ENCODE measurements at places on chromosomes 16 and 17.

- DNase-seq, result peak; percentile 66
These were observed 18.7 kb upstream of the RFFL start for GRCh38 chr17:35082073-35082657.

DNA sequence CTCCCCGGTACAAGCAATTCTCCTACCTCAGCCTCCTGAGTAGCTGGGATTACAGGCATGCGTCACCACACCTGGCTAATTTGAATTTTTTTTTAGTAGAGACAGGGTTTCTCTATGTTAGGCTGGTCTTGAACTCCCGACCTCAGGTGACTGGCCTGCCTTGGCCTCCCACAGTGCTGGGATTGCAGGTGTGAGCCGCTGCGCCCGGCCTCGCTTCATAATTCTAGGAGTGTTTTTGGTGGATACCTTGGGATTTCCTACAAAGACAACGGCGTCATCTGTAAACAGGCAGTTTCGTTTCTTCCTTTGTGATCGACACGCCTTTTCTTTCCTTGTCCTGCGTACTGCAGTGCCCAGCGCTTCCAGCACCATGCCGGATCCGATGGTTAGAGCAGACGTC, 60.9 kb upstream of the GNG13 start:
- no peak for DNase-seq

DNA sequence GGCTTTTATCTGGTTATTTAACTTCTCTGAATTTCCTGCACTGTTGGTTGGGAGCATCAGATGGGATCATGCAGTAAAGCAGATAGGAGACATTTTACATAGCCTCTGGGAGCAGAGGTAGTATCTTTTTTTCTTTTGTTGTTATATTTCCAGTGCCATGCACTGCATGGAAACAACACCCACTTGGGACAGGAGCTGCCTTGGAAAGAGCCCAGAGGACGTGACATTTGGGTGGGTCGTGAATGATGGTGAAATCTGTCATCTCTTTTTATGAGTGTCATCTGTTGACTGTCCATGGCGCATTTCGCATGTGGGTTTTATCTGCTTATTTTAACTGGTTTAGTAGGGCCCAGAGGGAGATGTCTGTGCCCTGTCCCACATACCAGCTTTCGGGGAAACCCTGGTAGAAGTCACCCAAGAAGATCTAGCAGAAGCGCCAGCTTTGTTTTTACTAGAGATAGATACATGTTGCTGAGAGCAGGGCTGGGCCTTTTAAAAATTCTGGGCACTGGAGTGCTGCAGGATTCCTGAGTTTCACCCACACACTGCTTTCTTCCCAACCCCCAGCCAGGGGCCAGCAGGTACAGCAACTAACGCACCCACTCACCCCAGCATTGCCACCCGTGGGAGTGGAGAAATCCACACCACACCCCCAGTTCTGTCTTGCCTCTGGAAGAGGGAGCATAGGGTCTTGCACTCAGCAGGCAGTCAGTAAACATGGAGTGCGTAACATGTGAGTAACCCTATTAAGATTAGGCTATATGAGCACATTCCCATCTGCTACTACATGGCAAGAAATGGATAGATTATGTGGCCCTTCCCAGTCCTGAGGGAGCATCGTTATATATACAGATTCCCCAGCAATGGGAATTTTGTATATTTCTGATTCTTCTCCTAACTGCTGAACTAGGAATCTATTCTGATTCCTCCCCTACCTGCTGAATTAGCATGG, 8.4 kb upstream of the TERF2 start:
- no peak for DNase-seq

GRCh38 chr17:10843811-10844210, 5.9 kb upstream of the PIRT start:
- peak; percentile 15 for DNase-seq

DNA sequence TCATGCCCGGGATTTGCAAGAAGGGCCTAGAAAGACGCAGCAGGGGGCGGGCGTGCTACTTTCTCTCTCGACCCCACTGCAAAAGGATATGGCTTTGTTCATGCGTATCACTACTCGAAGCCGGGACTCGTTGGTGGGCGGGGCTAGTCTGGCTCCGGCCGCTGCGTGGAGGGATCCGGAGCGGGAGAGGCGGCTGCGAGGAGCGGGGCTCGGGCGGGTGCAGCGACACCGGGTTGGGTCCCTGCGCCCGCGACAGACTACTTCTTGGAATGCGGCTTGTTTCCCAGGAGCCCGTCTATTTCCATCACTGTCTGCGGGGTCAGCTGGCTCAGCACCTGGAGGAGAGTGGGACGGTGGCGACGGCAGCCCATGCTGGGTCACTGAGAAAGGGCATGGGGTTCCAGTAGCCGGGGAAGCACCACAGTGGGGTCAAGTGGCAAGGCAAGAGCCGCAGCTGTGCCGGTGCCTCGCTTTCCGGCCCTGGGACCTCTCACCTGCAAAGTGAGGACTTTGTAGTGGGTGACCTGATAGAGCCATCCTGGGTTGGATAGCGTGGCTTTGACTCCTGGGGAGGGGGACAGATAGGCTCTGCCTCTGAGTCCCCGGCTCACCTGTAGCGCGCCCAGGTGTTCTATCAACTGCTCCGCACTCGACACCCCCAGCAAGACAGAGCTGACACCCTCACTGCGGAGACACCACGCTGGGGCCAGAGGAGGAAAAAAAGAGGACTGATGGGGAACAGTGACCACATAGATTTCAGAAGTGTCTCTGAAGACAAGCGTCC, 6.6 kb downstream of the KCNAB3 start:
- peak; percentile 82 for DNase-seq

- peak; percentile 29 for DNase-seq
These were observed 45.1 kb downstream of the ZFHX3 start for GRCh38 chr16:73002866-73003265.

- DNase-seq, result no peak
These were observed 3.4 kb downstream of the ZNF764 start for GRCh38 chr16:30554557-30555314.

DNA sequence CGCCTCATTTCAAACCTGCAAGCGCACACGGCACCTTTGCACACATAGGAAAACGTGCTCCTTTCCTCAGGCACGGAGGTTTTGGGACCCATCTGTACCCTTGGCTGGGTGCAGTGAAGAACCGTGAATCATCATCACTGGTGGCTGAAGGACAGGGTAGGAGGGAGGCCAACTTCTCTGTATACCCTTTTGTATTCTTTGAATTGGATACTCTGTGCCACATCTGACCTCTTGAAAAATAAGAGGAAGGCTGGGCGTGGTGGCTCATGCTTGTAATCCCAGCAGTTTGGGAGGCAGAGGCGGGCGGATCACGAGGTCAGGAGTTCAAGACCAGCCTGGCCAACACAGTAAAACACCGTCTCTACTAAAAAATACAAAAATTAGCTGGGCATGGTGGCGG, 11.7 kb downstream of the GPRC5B start:
- DNase-seq, result no peak

- no peak for DNase-seq
These were observed 1.6 kb downstream of the MAFG start for GRCh38 chr17:81925860-81926450.

GRCh38 chr16:84647828-84648594, at the start of gene KLHL36:
Gene KLHL36 (plus strand): TSS chr16:84648511. CDS start chr16:84650868, 2,357 bp downstream.
- peak; percentile 18 for DNase-seq

- peak; percentile 31 for DNase-seq
These were observed 13.5 kb upstream of the DBNDD1 start for GRCh38 chr16:90032674-90033331.

DNA sequence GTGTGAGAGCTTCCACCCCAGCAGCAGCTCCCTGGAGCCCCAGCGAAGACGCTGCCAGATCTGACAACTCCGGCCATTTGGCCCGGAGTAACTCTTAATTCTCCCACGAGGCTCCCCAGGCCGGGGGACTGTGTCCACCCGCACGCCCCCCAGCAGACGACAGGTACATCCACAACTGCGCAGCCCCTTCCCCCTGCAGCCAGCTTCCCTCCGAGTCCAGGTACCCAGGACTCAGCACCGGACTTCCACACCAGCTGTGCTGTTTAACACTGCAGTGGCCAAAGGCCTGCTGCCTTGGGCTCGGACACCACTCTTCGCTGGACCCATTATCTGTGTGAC, 7.2 kb downstream of the SYNGR2 start:
- DNase-seq, result no peak

DNA sequence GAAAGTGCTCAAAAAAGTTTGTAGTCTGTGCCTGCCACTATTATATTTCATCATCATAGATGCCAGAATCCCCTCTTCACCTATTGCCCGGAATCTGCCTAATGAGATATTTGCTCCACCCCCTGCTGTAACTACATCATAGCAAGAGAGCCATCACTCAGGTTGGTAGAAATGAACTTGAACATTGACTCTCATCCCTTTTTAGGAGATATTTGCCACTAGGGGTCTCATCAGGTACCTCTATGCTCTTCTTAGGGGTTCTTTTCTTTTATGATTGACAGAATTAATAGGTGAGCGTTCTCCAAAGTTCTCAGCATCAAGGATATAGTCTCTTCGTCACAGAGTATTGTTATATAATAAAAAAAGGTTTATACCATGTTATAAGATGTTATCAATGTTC, 20.0 kb downstream of the ANKS4B start:
- DNase-seq, result no peak

DNA sequence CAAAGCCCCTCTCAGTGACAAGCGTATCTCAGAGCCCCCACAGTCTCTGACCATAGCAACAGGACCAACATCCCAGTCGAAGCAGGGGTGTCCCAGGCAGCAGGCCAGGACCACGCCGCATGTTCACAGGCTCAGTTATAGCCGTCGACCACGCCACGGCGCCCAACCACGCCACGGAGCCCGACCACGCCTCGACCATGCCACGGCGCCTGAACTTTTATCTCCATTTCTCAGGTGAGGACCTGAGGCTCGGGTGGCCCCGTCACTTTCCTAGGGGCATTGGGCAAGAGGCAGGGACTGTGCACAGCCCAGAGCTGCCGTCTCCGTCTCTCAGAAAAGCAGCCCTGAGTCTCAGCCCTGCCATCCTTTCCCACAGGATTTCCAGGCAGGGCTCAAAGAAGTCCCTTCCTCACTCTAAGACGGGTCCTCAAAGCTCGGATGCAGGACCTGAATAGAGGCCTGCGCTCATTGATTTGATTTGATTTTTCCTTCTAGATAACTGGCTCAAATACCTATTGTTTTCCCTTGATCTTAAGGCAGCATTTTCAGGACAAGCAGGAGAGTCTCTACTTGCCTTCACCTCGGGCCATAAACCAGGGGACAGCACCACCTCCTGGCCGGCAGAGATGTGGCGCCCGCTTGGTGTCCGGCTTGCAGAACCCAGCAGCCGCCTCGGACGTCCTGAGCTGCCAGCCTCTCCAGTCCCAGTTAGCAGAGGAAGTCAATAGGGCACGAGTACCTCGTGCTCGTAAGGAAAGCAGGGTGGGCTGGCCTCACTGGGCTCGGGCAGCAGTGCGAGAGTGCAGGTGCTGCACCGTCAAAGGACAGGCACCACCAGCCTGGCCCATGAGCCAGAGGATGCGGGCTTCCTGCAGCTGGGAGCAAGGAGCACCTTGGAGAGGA, 38.8 kb downstream of the C16orf95 start:
- DNase-seq, result peak; percentile 82

- peak; percentile 88 for DNase-seq
These were observed 122.2 kb downstream of the CCDC182 start for GRCh38 chr17:57622683-57623433.

DNA sequence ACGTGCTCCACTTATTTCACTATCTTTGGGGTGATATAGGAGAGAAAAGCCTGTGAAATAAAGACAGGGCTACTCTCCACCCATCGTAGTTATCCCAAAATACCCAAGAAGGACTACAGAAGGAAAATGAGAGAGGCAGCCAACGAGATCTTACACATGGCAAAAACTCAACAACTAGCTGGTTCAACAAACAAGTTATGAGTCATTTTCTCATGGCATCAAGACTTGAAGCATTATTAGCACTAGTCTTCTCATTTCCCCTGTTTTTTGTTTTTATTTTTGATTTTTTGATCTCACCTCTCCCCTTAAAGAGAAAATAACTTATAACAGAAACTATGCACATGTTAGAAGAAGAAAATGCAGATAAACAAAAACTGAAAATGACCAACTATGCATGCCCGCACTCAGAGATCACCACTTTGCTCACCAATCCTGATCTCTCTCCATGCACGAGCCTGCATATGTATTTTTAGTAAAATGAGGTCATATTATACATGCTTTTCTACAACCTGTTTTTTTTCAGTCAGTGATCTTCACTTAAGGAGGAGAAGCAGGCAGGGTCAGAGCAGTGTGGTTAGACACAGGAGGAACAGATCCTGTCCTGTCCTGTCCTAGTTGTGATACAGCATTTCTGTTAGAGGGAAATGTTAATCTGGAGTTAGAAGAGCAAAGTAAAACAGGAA, 22.8 kb downstream of the FAM117A start:
- DNase-seq, result peak; percentile 59

DNA sequence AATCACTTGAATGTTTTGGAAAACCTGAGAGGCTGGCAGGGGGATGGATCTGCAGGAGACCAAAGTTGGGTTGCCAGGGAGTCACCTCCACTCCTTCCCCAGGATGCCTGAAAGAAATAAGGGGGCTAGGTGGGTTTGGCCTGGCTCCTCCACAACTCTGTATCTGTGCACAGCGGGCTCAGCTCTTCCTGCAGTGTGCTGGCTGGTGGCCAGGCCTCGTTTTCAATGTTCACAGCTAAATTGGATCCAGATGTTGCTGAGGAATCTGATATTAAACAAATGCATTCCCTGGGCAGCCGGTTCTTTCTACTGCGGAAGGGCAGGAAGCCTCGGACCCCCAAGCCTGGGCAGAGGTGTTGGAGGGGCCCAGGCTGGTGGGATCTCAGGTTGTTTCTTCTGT, 106.2 kb downstream of the N4BP1 start:
- peak; percentile 77 for DNase-seq

DNA sequence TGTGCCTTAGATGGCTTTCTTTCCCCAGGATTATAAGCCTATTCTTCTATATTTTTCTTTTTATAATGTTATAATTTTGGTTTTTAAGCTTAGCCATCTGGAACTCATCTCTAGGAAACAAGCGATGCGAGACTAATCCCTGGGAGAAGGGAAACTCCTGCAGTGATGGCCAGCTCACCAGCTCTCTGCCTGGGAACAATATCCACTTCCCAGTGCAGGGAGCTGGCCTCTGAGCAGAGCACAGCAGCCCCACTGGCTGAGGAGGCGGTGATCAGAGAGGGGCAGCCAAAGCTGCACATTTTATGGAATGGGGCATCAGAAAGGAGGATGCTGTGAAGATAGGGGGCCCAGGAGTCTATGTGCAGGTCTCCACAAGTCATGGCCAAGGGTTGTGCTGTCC, 183.3 kb downstream of the LGALS9B start:
- peak; percentile 22 for DNase-seq

DNA sequence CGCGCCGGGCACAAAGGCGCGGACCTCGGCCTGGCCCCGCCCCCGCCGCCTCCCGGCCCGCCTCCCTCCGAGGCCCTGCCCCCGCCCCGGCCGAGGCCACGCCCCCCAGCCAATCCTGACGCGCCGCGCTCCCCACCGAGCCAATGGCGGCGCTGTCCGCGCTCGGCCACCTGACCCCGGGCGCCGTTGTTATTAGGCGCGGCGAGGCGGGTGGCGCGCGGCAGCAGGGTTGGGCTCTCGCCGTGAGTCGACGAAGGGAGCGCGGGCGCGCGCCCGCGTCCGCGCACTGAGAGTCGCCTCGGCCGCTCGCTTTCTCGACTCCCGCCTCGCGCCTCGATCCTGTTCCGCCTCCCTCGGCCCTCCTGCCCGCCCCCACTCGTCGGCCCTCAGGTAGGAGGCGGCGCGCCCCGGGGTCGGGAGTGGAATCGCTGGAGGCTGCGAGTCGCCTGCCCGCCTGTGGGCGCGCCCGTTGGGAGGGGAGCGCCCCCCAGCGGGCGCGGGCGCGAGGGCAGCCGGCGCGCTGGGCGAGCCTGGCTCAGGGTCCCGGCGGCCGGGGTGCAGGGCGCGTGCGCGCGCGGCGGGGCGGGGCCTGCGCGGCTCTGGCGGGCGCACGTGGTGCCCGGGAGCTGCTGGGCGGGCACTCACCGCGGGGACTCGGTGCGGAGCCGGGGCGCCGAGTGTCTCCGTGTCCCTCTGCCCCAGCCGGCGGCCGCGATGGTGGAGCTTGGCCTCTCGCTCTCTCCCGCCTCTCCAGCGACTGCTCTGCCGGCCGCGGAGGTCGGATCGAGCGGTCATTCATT, 405 bp upstream of the CBLN1 start:
- DNase-seq, result peak; percentile 48

Data from iris pigment epithelial cell (primary cell).